ENCODE measurements at places on chromosomes 16 and 17. TPM values are rescaled to one million over a fixed set of nuclear protein-coding genes. Genes with fewer than 3 reads are reported as not detected.

Gene GNGT2
- polyA plus RNA-seq: 4.2 TPM

GRCh38 chr17:82876602-82877379 is 37.0 kb upstream of the ZNF750 start:
- peak overlapping the region; percentile 67 for H3K27ac ChIP-seq
- peak; percentile 70 for DNase-seq
- H3K4me3 ChIP-seq: no peak overlapping the region
- H3K36me3 ChIP-seq: peaks cover 16% of the 10 kb centered on the region
- peaks cover 45% of the 10 kb centered on the region for H3K4me1 ChIP-seq

Gene ASB16
- 2.5 TPM for polyA plus RNA-seq

Gene ADGRG1
- polyA plus RNA-seq: 102 TPM

DNA sequence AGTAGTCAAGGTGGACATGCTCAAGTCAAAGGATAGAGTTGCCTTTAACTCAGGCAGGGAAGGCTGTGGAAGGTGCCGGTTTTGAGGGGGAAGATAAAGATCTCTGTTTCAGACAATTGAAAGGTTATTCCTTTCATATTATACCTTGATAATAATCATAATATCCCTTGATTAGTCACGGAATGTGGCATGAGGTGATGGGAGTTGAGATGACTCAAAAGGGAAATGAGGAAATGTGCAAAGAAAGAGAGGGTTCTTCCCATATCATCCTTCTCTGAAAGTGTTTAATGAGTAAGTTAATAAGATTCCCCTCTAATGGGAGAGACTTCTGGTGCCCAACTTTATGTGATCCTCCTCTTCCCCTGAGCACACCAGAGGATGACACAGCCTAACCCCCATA is 43.1 kb upstream of the HS3ST2 start:
- H3K4me3 ChIP-seq: no peak overlapping the region
- H3K4me1 ChIP-seq: no peaks in the 10 kb centered on the region
- no peaks in the 10 kb centered on the region for H3K27me3 ChIP-seq
- DNase-seq: no peak
- H3K27ac ChIP-seq: no peak overlapping the region
- no peaks in the 10 kb centered on the region for H3K36me3 ChIP-seq
